ENCODE measurements at places on chromosomes 12 and 14.
A peak's percentile ranks its signal among the peaks of the same experiment; 100 is the strongest.

DNA sequence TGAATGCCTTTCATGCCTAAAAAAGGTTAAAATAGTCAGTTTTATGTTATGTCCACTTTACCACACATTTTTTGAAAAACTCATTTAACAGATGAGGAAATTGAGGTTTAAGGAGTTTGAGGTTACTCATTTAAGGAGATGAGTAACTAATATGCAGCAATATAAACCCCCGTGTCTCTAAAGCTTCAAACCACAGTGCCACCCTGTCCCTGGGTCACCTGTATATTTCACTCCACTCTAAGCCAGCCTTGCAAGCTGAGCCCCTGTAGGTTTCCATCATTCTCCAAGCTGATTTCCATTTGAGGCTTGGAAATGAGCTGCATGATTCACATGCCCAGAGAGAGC is 64.4 kb downstream of the NUAK1 start:
- DNase-seq, result no peak

GRCh38 chr12:42611571-42612230 is 22.2 kb upstream of the PRICKLE1 start:
- no peak for DNase-seq

DNA sequence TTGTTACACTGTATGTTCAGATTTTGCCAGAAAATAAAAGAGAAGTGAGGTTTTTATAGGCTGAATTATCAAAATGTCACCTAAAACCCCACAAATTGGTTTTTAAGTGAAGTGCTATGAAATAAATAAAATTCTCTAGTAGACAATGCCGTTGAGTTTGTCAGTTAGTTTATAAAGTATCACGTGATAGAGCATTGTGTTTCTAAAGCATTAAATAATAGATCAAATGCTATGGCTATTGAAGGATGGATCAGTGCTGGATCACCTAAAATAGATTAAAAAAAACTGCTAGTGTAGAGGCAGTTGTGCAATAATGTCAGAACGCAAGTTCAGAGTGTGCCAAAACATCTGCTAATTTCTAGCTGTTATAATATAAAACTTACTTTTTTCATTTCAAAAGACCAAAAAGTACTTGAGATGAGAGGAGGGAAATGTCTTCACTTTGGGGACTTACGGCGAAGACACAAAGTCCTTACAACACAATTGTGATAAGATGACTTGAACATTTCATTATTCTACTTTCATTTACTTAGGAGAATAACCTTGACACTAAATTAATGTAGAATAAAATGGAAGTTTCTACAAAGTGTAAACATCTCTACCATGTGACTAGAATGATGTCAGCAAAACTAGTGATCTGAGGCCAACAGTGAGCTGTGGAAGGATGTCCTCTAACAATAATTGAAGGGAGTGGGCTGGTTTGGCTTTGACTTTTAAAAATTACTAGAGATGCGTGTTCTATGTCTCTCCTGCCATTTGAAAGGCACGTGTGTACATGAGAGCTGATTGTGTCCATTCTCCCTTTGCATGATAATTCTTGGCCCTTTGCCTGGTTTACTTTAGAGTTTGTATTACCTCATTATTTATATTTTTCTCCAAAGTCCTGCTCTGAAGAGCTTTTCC is 154.4 kb upstream of the PDE3A start:
- no peak for DNase-seq

- no peak for DNase-seq
Observed at GRCh38 chr12:113422030-113422885, at the start of gene SDSL. TSS of gene SDSL (plus strand) at chr12:113422380. CDS start at chr12:113427983, 5,603 bp downstream.

GRCh38 chr14:77061630-77062257 is 33.2 kb upstream of the IRF2BPL start:
- DNase-seq, result no peak

- DNase-seq, result no peak
Observed at GRCh38 chr14:75877292-75877691, 104.5 kb downstream of the TGFB3 start.

GRCh38 chr14:34331728-34332623 is 130.1 kb downstream of the SPTSSA start:
- DNase-seq, result peak; percentile 24

GRCh38 chr14:93132472-93133065 is 16.8 kb upstream of the ITPK1 start:
- DNase-seq, result peak; percentile 67

Data from HuH-7 (cell line).